ENCODE measurements at places on chromosomes 6 and 20. TPM values are rescaled to one million over a fixed set of nuclear protein-coding genes. Genes with fewer than 3 reads are reported as not detected.

OR2B6 gene
- total RNA-seq, result not detected

HMGCLL1 gene
- total RNA-seq, result not detected

PRICKLE4 gene
- total RNA-seq, result not detected

SLC22A2 gene
- total RNA-seq, result not detected

STAU1 gene
- 42.8 TPM for total RNA-seq

SEC23B gene
- 40.9 TPM for total RNA-seq

EEF1E1 gene
- 10.2 TPM for total RNA-seq

PET117 gene
- total RNA-seq, result 9.0 TPM

NMBR gene
- not detected for total RNA-seq

GRCh38 chr6:168247443-168248147 is 72.0 kb downstream of the DACT2 start:
- no peak overlapping the region for H3K27ac ChIP-seq
- H3K36me3 ChIP-seq, result no peaks in the 10 kb centered on the region
- H3K4me3 ChIP-seq, result no peak overlapping the region
- no peak for DNase-seq
- H3K27me3 ChIP-seq, result no peaks in the 10 kb centered on the region
- H3K4me1 ChIP-seq, result no peaks in the 10 kb centered on the region

DNA sequence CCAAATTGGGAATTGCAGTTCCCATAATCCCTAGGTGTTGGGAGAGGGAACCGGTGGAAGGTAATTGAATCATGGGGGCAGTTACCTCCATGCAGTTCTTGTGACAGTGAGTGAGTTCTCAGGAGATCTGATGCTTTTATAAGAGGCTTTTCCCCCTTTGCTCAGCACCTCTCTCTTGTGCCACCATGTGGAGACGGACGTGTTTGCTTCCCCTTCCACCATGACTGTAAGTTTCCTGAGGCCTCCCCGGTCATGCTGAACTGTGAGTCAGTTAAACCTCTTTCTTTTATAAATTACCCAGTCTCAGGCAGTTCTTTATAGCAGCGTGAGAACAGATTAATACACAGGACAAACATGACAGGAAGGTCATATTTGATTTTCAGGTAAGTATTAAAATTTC is 25.3 kb upstream of the HECA start:
- H3K27ac ChIP-seq, result no peak overlapping the region
- no peak for DNase-seq
- H3K4me3 ChIP-seq, result no peak overlapping the region

DNA sequence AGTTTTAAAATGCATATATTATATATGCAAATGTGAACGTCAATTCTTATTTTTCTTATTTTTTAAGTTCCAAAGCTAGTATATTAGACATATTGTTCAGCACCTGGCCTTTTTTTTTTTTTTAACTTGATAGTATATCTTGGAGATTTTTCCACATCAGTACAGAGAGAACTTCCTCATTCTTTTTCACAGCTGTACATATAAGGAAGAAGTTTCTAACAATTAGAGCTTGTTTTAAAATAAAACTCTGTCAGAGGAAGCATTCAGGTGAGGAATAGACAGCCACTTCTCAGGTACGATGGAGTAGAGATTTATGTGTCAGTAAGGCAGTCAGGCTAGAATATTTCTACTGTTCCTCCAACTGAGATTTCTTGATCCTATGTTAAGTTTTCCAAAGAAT is 233.1 kb upstream of the SUPT3H start:
- no peaks in the 10 kb centered on the region for H3K36me3 ChIP-seq
- no peak for DNase-seq
- no peak overlapping the region for H3K27ac ChIP-seq
- H3K27me3 ChIP-seq, result no peaks in the 10 kb centered on the region
- no peak overlapping the region for H3K4me3 ChIP-seq

DNA sequence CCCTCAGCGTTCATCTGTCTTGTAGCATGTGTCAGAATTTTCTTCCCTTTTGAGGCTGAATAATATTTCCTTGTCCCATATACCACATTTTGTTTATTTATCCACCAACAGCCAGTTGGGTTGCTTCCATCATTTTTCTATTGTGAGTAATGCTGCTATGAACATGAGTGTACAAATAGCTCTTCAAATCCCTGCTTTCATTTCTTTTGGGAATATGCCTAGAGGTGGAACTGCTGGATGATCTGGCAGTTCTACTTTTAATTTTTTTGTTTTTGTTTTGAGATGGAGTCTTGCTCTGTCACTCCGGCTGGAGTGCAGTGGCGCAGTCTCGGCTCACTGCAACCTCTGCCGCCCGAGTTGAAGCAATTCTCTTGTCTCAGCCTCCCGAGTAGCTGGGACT is 64.7 kb downstream of the SASH1 start:
- H3K27me3 ChIP-seq, result no peaks in the 10 kb centered on the region
- H3K27ac ChIP-seq, result no peak overlapping the region
- no peaks in the 10 kb centered on the region for H3K36me3 ChIP-seq
- H3K4me3 ChIP-seq, result no peak overlapping the region
- H3K4me1 ChIP-seq, result no peaks in the 10 kb centered on the region

DNA sequence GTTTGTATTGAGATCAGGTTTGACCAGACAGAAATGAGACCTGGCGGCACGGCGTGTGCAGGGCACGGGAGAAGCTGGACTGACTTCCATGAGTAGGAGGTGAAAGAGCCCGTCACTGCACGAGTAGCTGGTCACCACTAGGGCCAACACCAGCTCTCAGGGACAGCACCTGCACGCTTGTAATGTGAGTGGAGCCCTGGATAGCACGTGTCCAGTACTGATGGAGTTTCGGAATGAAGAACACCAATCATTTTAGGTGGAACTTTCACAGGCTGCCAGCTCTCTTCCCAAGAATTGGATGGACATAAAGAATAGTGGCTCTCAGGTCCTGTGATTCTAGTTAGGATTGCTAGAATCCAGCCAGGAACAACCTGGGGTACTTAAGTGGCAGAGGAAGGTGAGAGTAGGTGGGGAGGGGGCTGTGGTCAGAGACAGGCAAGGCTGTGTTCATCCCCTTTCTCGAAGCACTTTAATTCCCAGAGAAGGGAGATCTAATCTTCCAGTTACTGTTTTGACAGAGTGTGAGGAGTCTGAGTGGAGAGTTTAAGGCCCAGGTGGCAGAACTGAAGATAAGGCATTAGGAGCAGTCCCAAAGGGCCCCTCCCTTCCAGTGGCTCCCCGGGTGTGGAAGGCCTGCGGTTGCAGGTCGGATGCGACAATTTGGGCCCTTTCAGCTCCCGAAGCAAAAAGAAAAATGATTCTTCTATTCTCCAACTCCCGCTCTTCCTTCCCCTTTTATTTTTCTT is 314.8 kb downstream of the QKI start:
- no peak for DNase-seq
- H3K27me3 ChIP-seq, result no peaks in the 10 kb centered on the region
- H3K27ac ChIP-seq, result no peak overlapping the region
- no peaks in the 10 kb centered on the region for H3K36me3 ChIP-seq

GRCh38 chr6:137389150-137389704 is 105.0 kb downstream of the OLIG3 start:
- no peaks in the 10 kb centered on the region for H3K36me3 ChIP-seq
- peaks cover 58% of the 10 kb centered on the region for H3K4me1 ChIP-seq
- peak overlapping the region; percentile 34 for H3K27ac ChIP-seq

- no peaks in the 10 kb centered on the region for H3K4me1 ChIP-seq
- H3K27ac ChIP-seq, result no peak overlapping the region
- H3K36me3 ChIP-seq, result no peaks in the 10 kb centered on the region
Measured at GRCh38 chr6:148288541-148288940, 54.1 kb upstream of the SASH1 start.

- no peak overlapping the region for H3K27ac ChIP-seq
- H3K36me3 ChIP-seq, result no peaks in the 10 kb centered on the region
- peaks cover 5% of the 10 kb centered on the region for H3K4me1 ChIP-seq
- no peaks in the 10 kb centered on the region for H3K27me3 ChIP-seq
- no peak for DNase-seq
Measured at GRCh38 chr6:106272287-106272686, 53.3 kb downstream of the ATG5 start.

GRCh38 chr6:83192456-83192855 is 609 bp downstream of the PGM3 start:
- H3K27me3 ChIP-seq, result no peaks in the 10 kb centered on the region
- no peak for DNase-seq
- peak overlapping the region; percentile 91 for H3K27ac ChIP-seq
- peak overlapping the region; percentile 93 for H3K4me3 ChIP-seq
- H3K36me3 ChIP-seq, result no peaks in the 10 kb centered on the region

GRCh38 chr20:12659942-12660341 is 348.8 kb upstream of the SPTLC3 start:
- no peak overlapping the region for H3K4me3 ChIP-seq
- no peak overlapping the region for H3K27ac ChIP-seq
- H3K27me3 ChIP-seq, result no peaks in the 10 kb centered on the region
- H3K36me3 ChIP-seq, result no peaks in the 10 kb centered on the region
- H3K4me1 ChIP-seq, result no peaks in the 10 kb centered on the region
- DNase-seq, result no peak

DNA sequence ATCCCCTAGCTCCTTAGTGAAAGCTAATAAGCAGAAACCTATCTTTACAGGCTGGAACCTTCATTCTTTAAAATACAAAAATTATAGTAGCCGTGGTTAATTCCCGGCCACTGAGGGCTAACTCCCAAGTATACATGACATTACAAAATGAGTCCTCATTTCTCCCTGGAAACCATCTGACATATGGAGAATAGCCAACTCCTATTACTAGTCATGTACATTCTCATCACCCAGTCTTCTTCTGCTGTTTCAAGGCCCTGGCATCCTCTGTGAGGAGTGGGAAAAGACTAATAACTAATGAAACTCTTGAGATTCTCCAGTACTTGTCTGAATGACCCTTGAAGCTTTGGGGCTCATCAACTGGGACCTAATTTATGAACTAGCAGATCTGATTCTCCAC is 30.2 kb downstream of the CSNK2A1 start:
- no peaks in the 10 kb centered on the region for H3K27me3 ChIP-seq
- H3K4me1 ChIP-seq, result peaks cover 8% of the 10 kb centered on the region
- no peak overlapping the region for H3K4me3 ChIP-seq

DNA sequence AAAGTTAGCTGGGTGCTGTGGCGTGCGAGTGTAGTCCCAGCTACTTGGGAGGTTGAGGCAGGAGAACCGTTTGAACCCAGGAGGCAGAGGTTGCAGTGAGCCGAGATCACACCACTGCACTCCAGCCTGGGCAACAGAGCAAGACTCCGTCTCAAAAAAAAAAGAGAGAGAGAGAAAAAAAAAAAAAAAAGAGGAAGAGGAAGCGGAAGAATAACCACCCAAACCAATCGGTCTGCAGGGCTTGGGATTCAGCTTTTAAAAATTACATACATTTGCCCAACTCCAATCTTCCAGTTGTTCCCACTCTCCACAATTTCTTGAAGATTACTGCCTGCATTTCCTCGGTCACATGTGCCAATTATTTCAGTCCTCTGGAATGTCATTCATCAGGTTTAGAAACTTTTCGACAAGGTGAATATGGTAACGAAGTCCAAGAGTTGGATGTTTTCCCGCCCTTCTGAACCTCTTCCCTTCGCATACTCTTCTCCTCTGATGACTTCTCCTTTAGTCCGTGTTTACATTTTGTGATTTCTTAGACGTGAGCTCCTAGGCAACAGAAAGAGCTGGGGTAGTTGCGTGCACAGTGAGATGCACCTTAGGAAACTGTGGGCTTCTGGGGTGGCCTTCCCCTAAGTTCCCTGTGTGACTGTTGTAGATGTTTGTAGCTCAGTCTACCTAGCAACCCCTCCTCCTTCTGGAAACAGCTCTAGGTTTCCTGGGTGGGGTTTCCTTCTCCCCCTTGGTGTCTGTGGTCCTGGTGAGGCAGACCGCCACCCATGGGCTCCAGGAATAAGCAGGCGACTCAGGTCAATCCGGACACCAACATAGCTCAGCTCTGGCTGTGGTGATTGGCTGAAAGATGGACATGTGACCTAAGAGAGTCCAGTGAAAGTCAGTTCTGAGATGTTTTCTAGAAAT is 63.0 kb upstream of the NCOA3 start:
- H3K27me3 ChIP-seq, result no peaks in the 10 kb centered on the region
- no peaks in the 10 kb centered on the region for H3K4me1 ChIP-seq
- no peaks in the 10 kb centered on the region for H3K36me3 ChIP-seq
- no peak for DNase-seq

GRCh38 chr20:35077872-35078271 is 14.7 kb downstream of the TRPC4AP start:
- peaks cover 10% of the 10 kb centered on the region for H3K36me3 ChIP-seq
- no peak for DNase-seq
- no peak overlapping the region for H3K4me3 ChIP-seq
- no peaks in the 10 kb centered on the region for H3K4me1 ChIP-seq

GRCh38 chr20:63035603-63036185 is 28.9 kb upstream of the BHLHE23 start:
- no peaks in the 10 kb centered on the region for H3K4me1 ChIP-seq
- no peak overlapping the region for H3K4me3 ChIP-seq
- H3K36me3 ChIP-seq, result no peaks in the 10 kb centered on the region
- no peaks in the 10 kb centered on the region for H3K27me3 ChIP-seq
- no peak overlapping the region for H3K27ac ChIP-seq

DNA sequence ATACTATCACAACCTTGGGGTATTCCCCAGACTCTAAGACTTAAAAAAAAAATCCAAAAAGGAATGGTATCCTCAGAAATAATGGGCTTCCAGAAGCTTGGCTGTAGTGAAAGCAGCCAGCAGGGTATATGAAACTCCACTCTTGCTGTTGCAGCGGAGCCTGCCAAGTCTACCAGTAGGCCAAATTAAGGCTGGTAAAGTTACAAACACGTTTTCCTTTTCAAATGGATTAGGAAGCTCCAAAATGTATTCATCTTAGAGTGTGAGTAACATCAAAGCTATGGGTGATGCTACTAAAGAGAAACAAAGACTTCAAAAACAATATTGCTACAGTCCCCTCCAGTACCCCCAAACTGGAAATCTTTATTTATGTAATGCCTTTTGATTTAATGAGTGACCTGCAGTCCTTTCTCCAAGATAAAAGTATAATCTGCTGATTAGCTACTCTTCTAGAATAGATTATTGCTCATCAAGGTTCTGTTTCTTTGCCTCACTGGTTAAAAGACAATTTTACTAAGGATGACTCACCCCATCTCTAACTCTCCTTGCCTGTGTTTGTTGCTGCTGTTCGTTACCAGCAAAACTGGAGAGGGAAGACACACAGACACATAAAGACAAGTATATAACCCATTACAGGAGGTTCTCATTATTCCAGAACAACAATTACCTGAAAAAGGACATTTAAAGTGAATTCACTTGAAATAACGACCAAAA is 84.9 kb downstream of the BTBD9 start:
- no peaks in the 10 kb centered on the region for H3K4me1 ChIP-seq
- H3K27me3 ChIP-seq, result no peaks in the 10 kb centered on the region
- no peak overlapping the region for H3K4me3 ChIP-seq
- peaks cover 3% of the 10 kb centered on the region for H3K36me3 ChIP-seq

DNA sequence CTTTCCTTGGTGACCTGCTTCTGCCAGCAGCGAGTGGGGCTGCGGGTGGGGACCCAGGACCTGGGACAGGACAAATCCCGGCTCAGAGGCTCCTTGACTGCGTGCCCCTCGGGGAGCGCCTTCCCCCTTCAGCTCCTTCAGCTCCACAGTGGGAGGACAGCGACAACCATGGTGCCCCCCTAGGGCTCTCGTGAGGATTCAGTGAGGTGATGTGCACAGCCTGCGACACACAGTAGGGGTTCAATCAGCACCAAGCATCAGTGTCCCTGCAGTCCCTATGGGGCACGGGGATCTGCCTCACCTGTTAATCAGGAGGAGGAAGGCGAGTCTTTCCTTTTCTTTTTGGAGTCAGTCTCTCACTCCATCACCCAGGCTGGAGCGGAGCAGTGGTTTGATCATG is 209.2 kb downstream of the PREX1 start:
- no peak overlapping the region for H3K4me3 ChIP-seq
- no peak for DNase-seq
- H3K27ac ChIP-seq, result no peak overlapping the region
- no peaks in the 10 kb centered on the region for H3K27me3 ChIP-seq
- no peaks in the 10 kb centered on the region for H3K36me3 ChIP-seq
